ENCODE measurements at places on chromosomes 2 and 18.

DNA sequence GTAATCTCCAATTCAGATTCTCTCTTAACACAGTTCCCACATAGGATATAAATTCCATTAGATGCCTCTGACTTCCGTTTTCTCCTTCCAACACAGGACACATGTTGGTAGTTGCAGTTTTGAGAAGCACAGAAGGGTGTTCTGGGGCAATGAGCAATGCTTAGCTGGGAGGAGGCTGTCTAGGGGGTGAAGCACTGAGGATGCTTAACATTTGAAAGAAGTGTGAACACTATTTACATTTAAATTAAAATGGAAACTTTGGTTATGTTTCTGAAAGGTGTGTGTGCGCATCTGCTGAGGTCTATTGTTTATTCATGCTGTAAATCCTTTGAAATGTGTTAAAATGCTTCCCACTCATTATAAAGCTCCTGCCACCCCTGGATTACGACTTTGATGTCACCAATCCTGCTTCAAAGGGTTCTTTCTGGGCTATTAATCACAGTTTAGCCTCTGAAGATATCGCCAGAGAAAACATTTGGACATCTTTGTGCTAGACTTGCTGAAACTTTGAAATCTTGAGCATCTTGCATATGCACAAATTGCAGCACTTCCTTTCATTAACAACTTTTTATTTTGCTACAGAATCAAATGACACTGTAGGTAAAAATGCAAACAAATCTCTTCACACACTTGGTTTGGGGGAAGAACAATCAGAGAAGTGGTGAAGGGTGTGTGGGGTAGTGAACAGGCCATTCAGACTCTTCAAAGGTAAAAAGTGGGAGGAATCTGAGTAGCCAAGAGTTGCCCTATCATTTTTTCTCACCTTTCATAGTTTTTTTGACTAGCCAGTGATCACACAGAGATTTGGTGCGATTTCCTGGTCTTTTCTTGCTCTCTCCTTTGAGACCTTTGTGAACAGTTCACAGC is 258.4 kb downstream of the MYO3B start:
- no peak for DNase-seq

- DNase-seq: no peak
Observed at GRCh38 chr18:36511791-36512352, 214.4 kb downstream of the FHOD3 start.

GRCh38 chr18:77271576-77272481 is 22.2 kb downstream of the GALR1 start:
- DNase-seq: no peak

DNA sequence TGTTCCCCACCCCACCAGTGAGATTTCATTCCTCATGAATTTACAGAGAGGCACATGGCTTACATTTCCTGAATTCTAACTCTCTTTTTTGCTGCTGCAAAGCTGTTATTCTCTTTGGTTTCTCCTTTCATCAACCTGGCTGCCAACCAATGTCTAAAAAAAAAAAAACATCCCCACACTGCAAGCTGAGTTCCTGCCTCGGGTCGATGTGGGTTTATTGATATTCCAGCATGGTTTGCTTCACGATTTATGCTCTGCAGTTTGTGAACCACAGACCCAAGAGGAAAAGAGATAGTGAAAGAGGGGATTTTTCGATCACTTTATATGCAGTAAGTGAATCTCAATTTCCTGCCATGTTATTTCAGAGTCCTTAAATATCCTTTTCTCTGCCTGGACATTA is 363.6 kb downstream of the LPIN1 start:
- DNase-seq: no peak

GRCh38 chr18:63264871-63265270 is 54.7 kb downstream of the BCL2 start:
- DNase-seq: no peak
